ENCODE measurements at places on chromosomes 6 and 20. TPM values are rescaled to one million over a fixed set of nuclear protein-coding genes. Genes with fewer than 3 reads are reported as not detected.

- peak; percentile 54 for DNase-seq
- no peaks in the 10 kb centered on the region for H3K36me3 ChIP-seq
- no peaks in the 10 kb centered on the region for H3K4me1 ChIP-seq
- no peak overlapping the region for H3K4me3 ChIP-seq
- no peak overlapping the region for H3K27ac ChIP-seq
- no peaks in the 10 kb centered on the region for H3K27me3 ChIP-seq
Observed at GRCh38 chr6:118377711-118378414, 170.2 kb upstream of the PLN start.

Gene HSPA1L
- 1.9 TPM for total RNA-seq

Gene MMP24
- total RNA-seq = 18.8 TPM

GRCh38 chr6:170596426-170596825, 12.0 kb upstream of the PDCD2 start:
- H3K27ac ChIP-seq = no peak overlapping the region
- no peak for DNase-seq
- H3K36me3 ChIP-seq = no peaks in the 10 kb centered on the region
- no peaks in the 10 kb centered on the region for H3K4me1 ChIP-seq
- H3K4me3 ChIP-seq = no peak overlapping the region

Data from H1 (cell line).